IPS DF 6.9 (cell line): ENCODE measurements at places on chromosomes 3 and 15.
A peak's percentile ranks its signal among the peaks of the same experiment; 100 is the strongest.

DNA sequence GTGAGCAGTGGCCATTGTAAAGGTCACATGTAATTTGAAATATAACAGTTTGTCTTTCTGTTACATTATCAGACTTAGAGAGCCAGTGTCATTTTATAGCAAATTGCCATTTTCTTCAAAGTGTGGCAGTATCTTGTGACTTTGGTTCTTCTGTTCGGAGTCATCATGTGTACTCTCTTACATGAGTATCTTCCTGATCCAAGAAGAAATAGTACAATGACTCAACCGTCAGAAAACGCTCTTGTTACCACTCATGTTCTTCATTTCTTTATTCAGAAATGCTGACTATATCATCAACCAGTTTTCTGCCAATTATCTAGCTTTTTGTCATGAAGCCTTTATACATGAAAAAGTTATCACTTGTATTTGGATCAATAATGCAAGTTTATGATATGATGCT is 93.6 kb upstream of the CGNL1 start:
- no peak for DNase-seq

GRCh38 chr3:44529927-44530326 is 25.1 kb upstream of the ZKSCAN7 start:
- DNase-seq: no peak

DNA sequence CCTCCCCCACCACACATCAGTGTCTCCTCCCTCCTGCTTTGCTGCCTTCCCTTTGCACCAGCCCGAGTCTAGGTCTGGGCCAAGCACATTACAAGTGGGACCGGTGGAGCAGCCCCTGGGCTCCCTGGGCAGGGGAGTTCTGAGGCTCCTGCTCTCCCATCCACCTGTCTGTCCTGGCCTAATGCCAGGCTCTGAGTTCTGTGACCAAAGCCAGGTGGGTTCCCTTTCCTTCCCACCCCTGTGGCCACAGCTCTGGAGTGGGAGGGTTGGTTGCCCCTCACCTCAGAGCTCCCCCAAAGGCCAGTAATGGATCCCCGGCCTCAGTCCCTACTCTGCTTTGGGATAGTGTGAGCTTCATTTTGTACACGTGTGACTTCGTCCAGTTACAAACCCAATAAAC is 2.3 kb upstream of the ABCF3 start:
- DNase-seq: no peak

DNA sequence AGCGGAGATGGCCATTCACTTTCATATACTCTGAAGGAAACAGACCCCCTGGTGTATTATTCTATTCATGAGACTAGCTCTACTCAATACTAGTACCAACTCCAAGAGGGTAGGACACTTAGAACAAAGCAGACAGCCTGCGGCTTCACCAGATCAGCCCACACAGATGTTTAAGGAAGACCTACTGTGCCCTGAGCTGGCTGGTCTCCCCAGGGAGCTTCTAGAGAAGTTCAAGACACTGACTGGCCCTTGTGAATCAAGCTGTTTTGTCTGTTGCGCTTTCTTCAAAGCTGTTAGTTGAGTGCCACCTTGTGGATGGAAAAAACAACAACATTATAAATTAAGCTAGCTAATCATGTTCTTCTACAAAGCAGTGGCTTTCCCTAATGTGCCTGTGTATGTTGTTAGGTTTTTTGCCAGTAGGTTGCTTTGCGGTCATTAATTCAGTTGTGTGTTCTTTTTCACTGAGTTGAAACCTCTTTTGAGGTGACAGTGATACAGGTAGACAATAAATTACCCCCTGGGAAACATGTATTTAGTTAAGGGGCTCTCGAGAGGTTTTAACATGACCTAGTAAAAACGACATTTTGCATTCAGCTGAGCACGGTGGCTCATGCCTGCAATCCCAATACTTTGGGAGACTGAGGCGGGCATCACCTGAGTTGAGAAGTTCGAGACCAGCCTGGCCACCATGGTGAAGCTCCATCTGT is 64.2 kb upstream of the MYZAP start:
- DNase-seq: peak; percentile 47

DNA sequence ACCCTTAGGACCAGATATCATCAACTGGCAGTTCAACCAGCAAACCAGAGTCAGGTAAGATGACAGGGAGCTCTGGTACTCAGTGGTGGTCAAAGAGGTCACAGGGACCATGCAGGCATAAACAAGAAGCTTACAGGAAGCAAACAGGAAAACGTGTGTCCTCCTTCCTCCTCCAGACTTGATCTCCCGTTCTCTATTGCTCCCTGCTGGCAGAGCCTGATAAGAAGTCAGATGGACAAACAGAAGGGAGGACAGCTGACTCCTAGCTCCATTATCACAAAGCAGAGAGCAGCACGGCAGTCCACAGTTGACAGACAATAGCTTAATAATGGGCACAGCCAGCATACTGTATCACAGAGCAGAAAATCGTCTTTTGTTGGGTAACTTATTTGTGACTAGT is 156.5 kb upstream of the SLC2A2 start:
- DNase-seq: no peak

- DNase-seq: no peak
Observed at GRCh38 chr3:42871592-42872196, 4.0 kb downstream of the CYP8B1 start.

DNA sequence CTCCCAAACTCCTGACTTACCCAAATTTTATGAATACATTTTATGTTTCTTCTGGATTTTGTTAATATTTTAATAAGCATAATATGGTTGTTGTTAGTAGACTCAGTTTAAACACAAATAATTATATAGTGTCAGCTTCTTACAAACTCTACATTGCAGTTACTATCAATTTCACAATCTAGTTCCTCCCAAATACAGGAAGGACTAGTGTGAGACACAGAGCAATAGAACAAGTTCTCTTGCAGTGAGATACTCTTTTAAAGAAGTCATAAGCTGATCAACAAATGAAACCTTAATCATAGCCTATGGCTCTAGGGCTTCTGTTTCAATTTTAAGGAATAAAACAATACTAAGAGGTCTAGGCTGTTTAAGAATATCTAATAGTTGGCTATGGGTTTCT is 86.1 kb downstream of the SAMMSON start:
- DNase-seq: no peak

DNA sequence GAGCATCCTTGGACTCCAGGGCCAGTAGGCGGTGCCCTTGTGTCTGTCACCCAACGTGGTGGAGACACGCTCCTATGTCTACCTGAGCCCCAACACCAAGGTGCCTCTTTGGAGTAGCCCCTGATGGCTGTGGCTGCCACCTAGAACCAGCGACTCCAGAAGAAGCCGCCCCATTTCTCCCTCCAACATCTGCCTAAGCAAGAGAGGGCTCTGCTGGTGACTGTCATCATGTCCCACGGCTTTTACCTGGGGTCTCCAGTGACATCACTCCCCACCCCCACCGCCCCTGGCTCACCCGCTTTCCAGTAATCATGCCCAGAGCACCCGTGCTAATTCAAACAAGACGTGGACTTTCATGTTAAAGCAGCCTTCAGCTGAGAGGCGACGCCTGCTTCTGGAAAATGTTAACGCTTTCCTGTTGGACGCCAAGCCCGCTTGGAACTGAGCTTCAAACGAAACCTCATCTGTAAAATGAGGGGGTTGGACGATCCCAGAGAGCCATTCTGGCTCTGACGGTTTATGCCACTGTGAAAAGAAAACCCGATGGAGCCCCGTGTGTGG is 57.0 kb downstream of the ISG20 start:
- DNase-seq: no peak

DNA sequence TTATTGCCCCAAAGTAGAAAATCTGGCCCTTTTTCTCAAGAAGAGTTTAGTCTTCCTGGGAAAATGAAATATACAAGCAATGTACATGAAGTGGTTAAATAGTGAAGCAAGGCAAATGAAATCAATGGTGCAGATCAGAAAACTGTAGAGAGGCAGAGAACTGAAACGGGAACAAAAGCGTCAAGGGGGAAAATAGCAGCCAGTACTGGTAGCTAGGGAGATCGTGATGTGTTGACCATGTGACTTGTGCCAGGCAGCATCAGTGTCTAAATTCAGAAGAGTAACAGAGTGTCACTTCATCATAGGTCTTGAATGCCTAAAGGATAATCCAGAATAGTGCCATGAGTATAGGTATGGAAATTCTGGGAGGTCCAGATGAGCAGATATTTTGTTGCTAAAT is 163.1 kb downstream of the CHL1 start:
- no peak for DNase-seq

DNA sequence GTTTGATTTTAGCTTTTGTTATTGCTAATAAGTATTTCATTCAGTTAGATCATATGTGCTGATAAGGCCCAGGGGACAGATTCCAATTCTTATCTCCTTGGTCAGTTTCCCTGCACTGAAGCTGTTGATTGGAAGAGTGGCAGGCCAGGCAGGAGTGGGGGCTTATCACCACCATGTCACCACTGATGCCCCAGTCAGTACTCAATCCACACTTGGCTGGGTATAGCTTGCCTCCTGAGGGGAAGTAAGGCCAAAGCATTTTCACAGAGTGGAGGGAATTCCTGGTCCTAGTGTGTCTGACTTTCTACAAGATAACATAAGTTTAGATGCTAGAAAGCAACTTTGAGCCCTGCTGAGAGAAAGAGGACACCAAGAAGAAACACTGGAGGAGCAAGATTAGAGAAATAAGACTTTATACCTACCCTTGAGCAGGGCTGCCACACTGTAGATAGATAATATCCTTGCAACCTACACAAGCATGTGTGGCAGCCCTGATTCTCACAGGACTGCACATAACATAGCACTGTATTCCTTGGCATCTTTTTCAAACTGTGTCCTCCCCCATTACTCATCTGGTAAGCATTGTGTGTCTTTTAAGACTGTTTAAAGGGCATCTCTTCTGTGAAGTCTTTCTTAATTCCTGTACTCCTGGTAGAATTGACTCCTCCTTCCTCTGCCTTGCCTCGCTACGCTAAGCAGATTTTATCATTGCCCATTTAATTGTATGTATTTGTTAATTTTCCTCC is 24.3 kb downstream of the OXNAD1 start:
- DNase-seq: no peak

- DNase-seq: no peak
Observed at GRCh38 chr15:78761020-78761419, 50.2 kb downstream of the ADAMTS7 start.

DNA sequence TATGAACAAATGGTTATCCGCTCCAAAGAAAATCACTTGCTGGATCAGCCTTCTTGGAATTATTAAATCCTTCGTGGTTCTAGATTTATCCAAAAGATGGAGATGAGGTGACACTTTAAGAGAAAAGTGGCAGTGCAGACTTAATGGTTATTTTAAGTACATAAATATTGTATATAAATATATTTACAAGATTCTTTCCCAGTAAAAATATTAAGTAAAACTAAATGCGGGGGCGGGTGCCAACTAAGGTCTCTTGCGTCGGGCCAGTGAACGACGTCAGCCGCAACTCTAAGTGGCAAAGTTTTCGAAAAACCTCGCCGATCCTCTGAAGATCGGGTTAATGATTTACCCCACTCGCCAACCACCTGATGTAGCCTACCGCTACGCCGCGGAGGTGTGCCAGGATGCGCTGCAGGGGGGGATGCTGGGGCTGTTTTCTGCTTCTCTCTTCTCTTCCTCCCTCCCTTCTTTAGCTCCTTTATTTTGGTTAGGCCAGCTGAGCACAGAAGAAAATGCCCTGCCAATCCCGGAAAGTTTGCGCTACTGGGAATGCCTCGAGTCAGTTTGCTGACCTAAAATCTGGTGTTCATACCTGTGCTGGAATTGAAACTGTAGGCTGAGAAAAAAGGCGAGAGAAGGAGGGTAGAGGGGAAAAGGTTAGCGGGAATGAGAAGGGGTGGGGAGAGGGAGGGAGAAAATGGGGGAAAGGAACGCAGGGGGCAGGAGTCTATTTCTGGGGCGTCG is 7.6 kb upstream of the FOXB1 start:
- DNase-seq: no peak

- DNase-seq: no peak
Observed at GRCh38 chr15:95972041-95972553, 358.4 kb upstream of the NR2F2 start.

DNA sequence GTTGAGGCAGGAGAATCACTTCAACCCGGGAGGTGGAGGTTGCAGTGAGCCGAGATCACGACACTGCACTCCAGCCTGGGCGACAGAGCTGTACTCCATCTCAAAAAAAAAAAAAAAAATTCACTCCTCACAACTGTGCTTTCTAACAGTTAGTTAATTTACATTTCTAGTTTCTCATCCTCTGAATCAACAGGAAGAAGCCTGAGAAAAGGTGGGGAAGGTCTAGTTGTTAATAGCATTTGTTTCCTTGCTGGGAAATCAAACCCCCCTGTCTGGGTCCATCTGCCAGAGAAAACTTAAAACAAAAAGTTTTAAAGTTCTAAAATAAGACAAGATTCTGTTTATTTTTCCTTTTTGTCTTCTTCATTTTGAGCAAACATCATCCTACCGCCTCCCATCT is 62.3 kb downstream of the TMEM39A start:
- no peak for DNase-seq

DNA sequence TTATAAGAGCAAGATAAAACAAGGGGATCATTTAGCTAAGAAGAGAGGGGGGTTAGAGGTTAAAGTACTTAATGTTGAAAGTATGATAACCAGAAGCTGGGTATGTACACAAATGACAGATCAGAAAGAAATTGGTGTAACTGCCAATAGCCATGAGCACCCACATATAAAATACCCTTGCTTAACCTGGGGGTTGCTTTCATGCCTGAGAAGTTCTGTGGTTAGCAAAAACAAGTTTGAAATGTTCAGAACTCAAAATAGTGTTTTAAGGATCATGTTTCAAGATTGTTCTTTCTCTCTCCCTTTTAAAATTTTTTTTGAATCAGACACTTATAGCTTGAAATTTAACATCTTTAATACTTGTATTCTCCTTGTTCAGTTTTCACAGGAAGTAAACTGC is 321.4 kb upstream of the GBE1 start:
- no peak for DNase-seq

DNA sequence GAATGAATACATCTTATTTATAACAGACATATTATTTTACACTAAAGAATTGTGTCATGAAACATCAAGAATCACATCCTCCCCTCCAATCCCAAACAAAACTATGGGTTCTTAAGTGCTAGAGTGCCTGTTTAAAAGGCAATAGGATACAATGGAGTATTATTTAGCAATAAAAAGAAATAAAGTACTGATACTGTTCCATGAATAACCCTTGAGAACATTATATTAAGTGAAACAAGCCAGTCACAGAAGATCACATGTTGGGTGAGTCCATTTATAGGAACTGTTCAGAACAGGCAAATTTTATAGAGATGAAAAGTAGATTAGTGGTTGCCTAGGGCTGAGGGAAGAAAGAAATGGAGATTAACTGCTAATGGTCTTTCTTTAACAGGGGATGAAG is 86.5 kb downstream of the ANKRD28 start:
- DNase-seq: no peak

- DNase-seq: peak; percentile 5
Observed at GRCh38 chr3:70748593-70748992, 436.2 kb upstream of the MDFIC2 start.

- peak; percentile 33 for DNase-seq
Observed at GRCh38 chr3:25820366-25820765, 30.5 kb downstream of the OXSM start.

GRCh38 chr15:66222273-66223198 is 31.0 kb downstream of the MEGF11 start:
- DNase-seq: no peak

DNA sequence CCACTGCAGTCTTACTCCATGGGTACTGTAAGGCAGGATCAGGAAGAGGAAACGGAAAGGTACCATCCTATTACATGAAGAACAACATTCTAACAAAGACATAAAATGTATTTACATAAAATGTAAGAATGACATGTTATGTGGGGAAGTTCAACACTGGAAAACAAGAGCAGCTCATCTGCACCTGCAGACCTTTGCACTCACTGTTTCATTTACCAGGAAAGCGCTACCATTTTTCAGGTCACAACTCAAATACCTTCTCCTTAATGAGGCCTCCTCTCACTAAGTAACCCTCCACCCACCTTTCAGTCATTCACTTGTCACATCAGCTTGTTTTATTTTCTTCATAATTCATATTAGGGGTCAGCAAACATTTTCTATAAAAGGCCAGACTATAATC is 2.6 kb downstream of the TMCC1 start:
- DNase-seq: no peak
